ENCODE measurements at places on chromosomes 7 and 10.

DNA sequence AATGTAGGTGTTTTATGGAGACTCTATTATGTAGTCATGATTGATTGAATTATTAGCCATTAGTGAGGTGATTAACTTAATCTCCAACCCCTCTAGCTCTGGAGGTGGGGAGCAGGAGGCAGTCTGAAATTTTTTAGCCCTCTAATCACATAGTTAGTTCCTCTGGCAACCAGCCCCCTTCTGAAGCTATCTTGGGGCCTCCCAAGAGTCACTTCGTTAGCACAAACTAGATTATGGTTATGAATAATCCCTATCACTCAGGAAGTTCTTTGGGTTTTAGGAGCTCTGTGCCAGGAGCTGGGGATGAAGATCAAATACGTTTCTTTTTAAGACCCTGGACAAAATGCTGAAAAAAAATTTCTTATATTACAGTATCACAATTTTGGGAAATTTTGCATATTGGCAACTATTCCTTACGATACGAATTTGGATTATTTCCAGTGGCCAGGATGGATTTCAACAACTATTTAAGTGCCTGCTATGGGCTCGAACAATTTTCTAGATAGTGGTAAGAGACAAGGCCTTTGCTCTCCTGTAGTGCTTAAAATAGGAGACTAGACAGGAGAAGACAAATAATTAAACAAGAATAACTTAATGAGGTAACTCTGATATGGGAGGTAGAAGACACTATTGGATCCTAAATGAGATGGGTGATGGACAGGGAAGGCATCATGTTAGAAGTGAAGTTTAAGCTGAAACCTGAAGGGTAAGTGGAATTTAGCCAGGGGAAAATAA lies 52.9 kb downstream of the BTAF1 start:
- no peak for DNase-seq

GRCh38 chr7:106068538-106068961 lies 43.6 kb downstream of the SYPL1 start:
- no peak for DNase-seq

- no peak for DNase-seq
Measured at GRCh38 chr7:33421429-33421828, 292.1 kb downstream of the BBS9 start.

- no peak for DNase-seq
Measured at GRCh38 chr10:77771851-77772250, 134.2 kb upstream of the KCNMA1 start.

DNA sequence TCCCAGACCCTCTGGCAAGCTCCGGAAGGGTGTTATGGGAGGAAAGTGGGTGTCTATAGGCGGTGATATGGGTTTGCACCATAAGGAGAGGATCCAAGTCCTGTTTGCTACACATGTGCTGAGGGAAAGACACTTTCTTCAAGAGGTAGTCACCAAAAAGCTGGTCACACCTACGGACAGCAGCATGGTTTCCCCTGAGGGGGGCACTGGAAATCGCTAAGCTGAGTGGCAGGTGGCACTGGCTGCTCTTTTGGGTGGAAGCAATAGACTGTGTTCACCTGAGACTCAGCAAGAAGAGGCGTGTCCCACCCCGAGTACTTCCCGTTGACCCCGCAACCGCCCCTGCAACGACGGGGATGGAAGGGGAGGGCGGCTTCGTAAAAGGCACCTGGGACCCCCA lies 1.8 kb upstream of the FOXI2 start:
- DNase-seq: no peak

GRCh38 chr7:121204537-121204936 lies 124.3 kb upstream of the WNT16 start:
- no peak for DNase-seq

DNA sequence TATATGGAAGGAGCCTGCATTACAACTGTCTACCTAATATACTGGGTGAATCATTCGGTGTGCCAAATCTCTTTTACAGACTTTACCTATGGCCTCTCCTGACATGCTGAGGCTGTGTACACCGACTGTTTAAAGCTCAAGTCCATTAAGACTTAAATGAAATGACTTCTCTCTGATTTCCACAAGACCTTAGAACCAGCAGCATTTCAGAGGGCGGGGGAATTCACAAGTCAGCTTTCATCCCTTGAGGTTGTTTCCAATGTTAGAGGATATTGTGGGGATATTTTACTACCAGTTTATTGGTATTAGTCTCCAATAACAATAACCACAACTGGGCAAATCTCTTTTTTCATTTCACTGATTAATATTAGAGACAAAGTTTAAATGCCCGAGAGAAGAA lies 87.1 kb upstream of the IKZF1 start:
- DNase-seq: no peak
